HEK293T (cell line): ENCODE measurements at places on chromosomes 12 and 14.

DNA sequence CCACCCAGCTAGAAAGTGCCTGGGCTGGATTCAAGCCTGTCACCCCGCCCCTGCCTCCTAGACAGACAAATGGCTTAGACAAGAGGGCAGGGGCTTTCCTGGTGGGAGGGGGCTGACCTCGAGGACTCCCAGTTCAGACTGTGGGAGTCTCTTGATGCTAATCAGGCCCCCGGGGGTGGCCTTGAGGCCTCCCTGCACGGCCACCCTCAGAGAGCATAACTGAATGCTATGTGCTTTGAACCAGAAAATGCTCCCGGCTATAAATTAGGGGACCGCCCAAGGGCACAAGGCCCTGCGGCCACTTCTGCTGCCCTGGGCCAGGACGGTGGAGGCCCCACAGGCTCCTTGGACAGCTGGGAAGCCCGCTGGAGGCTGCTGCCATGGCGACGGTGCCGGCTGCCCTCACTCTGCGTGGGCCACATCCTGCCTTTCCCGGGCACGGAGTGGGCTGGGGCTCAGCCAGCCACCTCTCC, 111.0 kb upstream of the NCOR2 start:
- DNase-seq: no peak

- DNase-seq: no peak
Observed at GRCh38 chr12:19895246-19896020, 456.1 kb downstream of the AEBP2 start.

DNA sequence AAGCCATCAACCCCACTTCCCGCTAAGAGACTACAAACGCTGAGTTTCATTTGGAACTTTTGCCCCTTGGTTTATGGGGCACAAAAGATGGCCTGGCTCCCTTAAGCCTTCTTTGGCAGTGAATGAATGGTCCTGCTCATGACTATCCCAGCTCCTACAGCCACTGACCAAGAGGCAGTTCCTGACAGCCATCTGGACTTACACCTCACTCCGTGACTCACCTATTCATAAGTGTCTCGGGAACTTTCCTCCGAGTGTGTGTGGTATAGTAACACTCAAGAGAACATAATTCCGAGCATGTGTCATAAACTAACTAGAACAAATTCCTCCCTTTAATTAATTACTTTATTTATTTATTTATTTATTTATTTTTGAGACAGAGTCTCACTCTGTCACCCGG, 51.9 kb upstream of the NUDT4 start:
- DNase-seq: no peak

DNA sequence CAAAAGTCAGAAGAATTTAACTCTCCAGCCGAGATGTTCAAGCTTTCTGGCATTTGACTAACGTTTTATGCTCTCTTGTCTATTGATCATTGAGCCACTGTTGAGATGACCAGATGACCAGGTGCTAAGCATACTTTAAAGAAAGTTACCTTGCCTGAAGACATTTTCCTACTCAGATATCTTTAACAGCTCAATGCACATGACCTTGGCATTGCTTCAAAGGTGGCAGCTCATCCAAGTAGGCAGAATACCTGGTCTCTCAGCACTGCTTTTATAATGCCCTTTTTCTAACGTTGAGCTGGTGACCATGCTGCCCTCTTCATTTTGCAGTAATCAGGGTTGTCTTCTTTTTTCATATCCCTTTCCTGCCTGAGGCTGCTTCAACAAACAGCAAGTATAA, 358.1 kb downstream of the RAD51B start:
- DNase-seq: no peak

DNA sequence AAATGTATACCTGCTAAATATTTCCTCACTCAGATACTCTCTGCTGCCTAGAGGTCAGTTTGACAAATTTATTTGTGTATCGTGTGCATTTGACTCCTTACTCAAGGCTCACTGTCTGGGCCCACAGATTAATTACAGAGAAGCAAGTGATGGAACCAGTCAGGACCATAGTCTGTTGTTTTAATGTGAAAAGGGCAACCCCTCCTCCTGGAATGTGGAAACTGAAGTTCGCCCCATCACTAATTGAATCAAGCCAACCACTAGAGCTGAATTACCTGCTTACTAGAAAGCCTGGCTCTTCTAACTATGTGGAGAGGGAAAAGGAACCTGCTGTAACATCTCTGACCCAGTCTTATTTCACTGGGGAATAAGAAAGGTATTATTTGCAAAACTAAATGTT, 199.9 kb upstream of the KRR1 start:
- no peak for DNase-seq

GRCh38 chr12:18799561-18799960, 61.6 kb downstream of the CAPZA3 start:
- no peak for DNase-seq

DNA sequence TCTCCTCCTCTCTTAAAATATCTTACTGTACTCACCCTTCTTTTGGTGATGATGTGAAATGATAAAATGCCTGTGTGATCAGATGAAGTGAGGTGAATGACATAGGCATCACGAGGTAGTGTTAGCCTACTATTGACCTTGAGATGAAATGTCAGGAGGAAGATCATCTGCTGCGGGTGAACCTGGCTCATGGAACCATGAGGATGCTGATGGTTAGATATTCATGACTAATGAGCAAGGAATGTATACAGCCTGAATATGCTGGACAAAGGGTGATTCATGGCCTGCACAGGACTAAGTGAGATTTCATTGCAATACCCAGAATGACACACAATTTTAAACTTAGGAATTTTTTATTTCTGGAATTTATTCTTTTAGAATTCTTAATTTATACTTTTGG, 89.6 kb downstream of the DAAM1 start:
- DNase-seq: no peak

DNA sequence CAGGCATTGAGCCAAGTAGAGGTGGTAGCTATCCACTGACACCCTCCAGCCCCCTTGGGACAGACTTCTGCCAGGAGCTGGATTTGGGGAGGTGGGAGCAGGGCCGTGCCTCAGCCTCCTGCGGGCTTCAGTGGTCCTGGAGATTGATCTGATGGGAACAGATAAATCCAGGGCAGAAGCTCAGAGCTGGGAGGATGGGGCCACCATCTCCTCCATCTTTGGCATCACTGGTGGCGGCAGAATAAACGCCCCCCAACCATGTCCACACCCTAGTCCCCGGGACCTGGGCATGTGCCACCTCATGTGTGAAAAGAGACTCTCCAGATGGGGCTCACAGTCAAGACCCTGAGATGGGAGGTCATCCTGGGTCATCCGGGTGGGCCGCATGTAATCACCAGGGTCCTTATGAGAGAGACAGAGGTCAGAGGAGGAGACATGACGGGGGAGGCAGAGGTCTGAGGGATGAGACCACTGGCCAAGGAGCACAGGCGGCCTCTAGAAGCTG, 209.6 kb upstream of the RTL1 start:
- DNase-seq: no peak
